ENCODE measurements at places on chromosomes 11 and 22.

GRCh38 chr11:15750535-15751308 is 605.6 kb downstream of the SOX6 start:
- DNase-seq = no peak

DNA sequence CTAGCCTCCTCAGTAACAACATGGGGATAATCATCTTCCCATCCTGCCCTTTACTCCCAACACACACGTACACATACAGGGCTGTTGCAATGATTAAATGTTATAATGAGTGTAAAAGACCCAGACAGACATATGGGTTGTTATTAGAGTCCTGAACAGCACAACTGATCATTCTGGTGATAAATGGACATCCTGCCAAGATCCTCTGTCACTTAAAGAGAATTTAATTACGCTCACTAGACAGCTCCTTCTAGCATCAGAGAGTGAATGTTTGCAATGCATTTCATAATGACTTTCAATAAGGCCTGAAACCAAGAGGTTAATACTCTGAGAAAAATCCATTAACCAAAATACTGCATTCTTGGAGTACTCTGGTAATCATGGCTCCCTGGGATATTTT is 115.8 kb downstream of the KCNC1 start:
- no peak for DNase-seq

GRCh38 chr11:125950696-125951651 is 5.1 kb downstream of the VSIG10L2 start:
- no peak for DNase-seq

GRCh38 chr11:5891216-5891800 is 1.7 kb upstream of the OR52E5 start:
- no peak for DNase-seq

DNA sequence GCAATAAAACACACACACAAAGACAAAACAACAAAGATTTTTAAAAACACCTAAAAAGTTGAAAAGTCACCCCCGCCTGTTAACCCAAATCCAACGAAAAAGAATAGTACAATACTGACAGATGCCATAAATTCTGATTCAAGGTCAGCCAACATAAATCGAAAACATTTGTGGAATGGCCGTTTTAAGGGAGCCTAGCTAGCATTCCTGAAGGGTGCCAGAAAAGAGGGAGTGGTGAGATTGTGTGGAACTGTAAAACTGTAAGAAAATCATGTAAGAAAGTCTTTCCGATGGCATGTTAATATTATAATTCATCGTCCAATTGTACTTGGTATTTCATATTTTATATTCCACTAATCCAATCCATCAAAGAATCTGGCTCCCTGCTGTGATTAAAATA is 75.1 kb downstream of the RAB38 start:
- no peak for DNase-seq

GRCh38 chr11:121654843-121655536 is 202.2 kb upstream of the SORL1-AS1 start:
- no peak for DNase-seq

DNA sequence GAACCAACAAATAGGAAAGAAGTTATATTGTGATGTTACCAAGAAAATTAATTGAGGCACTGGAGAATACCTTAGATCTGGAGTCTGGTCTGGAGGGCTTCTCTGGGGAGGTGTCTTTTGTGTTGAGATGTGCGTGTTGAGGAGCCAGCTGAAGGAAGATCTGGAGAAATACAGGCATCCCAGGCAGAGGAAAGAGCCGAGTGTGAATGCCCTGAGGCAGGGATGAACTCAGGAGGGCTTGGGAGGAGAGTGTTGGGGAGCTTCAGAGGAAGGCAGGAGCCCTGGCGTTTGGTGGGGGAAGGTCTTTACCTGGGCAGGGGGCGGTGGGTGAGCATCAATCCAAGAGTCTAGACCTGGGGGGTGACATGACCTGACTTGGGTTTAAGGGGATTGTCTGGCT is 13.1 kb downstream of the SYNGR1 start:
- no peak for DNase-seq

DNA sequence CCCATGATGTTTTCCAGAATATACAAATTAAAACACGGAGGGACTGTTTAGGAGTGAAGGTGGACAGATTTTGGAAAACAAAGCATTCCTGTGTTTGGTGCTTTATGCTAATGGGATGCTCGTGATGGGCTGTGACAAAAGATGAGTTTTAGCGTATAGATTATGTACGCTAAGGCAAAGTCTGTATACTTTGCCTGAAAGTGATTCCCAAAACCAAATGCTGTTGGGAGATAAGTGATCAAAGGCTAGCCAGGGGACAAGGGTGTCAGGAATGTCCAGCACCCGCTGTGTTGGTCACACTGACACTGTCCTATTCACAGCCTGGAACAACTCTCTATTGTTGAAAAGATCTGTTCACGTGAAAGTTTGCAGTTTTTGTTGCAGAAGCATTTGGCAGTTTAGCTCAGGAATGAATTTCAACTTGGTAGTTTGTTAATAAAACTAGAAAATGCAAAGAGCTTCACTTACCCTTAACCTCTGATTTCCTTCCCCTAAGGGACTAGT is 1.5 kb downstream of the JAM3 start:
- DNase-seq = no peak

DNA sequence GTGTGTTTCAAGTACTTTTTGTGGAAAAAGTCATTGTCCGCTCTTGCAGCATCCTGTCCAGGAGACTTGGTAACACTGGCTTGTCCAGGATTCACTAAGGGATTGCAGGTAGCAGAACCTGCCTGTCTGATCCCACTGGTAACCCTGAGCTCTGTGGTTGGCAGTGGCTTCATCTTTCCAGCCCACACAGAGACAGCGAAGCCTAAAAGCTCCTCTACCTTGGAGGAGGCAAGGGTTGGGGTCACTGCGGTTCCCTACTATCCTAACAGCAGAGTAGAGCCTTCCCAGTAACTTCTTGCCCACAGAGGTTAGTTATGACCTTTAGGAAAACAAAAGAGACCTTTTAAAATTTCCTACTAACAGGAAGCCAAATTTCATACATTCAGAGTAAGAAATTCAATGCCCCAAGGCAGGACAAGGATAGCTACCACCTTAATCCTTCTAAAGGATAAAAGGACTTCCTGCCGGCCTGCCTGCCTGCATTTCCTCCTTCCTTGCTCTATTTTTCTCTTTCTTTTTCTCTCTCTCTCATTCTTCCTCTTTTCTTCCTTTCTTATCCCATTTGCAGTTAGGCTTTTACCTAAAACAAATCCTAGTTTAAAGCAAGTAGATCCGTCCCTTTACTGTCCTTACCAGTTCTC is 8.4 kb upstream of the RCN1 start:
- no peak for DNase-seq

GRCh38 chr22:38312261-38312800 is 4.9 kb downstream of the CSNK1E start:
- no peak for DNase-seq

DNA sequence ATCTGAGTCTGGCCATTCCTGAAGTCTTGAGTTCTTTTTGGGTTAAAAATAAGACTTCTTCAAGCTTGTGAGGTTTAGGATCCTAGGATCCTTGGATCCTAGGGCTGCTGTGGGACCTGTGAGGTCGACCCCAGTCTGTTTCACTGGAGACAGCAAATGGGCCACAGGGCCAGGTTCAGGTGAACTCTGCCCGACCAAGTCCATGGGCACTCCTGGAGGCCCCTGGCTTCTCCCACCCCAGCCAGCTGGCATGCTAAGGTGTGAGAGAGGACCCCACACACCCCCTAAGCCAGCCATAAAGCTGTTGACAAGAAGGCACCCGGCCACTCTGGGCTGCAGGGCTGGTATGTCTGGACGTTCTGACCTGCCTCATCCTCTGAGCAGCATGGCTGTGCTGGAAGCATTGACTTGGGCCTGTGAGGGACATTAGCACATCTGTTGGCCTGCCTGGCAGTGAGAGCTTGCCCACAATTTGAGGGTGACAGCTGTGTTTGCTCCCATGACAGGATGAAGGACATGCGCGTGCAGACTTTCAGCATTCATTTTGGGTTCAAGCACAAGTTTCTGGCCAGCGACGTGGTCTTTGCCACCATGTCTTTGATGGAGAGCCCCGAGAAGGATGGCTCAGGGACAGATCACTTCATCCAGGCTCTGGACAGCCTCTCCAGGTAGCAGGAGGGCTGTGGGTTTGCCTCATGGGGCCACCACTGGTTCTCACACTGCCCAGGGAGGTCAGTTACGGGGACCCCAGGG is 16.0 kb downstream of the CLDN5 start:
- no peak for DNase-seq

DNA sequence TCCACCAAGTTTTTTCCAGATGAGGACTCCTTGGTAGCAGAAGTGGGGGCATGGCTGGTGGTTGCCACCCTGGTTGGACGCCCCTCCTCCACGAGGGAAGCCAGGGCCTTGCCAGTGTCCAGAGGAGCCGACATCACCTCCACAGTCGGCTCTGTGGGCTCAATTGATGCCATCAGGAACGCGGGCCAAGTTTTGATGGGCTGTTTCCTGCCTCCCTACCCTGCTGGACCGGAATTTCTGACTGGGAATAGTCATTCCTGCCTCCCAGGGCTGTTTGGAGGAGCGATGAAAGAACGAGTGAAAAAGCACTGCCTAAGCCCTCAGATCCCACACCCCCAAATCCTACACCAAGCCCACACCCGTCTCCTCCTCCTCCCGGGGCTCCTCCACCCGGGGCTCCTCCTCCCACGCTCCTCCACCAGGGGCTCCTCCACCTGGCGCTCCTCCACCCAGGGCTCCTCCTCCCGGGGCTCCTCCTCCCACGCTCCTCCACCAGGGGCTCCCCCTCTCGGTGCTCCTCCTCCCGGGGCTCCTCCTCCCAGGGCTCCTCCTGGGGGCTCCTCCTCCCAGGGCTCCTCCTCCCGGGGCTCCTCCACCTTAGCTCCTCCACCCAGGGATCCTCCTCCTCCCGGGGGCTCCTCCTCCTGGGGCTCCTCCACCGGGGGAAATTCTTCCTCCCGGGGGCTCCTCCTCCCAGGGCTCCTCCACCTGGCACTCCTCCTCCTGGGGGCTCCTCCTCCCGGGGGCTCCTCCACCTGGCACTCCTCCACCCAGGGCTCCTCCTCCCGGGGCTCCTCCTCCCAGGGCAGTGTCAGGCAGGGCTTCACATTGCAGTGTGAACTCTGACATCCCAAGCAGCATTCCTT is 10.0 kb upstream of the PRR5 start:
- DNase-seq = no peak

DNA sequence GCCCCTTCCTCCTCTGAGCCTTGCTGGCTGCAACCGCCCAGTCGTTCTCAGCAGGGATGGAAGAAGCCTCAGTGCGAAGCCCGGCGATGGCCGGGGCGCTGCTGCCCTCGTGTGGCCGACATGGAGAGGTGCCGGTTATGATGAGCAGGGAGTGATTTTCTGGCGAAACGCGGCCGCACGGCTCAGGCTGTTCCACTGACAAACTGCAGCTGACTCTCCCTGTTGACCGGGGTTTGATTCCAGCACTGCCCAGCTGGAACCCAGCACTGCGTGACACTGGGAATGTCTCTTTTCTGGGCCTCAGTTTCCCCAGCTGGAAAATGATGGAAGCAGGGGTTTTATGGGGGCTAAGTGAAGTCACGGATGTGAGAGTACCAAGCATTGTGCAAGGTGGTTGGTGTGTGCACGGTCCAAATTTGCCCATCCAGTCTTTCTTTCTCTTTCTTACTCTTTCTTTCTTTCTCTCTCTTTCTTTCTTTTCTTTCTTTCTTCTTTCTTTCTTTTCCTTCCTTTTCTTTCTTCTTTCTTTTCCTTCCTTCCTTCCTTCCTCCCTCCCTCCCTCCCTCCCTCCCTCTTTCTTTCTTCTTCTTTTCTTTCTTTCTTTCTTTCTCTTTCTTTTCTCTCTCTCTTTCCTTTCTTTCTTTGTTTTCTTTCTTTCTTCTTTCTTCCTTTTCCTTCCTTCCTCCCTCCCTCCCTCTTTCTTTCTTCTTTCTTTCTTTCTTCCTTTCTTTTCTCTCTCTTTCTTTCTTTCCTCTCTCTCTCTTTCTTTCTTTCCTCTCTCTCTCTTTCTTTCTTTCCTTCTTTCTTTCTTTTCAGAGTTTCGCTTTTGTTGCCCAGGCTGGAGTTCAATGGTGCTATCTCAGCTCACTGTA is 25.8 kb upstream of the MPPED1 start:
- peak; percentile 78 for DNase-seq

DNA sequence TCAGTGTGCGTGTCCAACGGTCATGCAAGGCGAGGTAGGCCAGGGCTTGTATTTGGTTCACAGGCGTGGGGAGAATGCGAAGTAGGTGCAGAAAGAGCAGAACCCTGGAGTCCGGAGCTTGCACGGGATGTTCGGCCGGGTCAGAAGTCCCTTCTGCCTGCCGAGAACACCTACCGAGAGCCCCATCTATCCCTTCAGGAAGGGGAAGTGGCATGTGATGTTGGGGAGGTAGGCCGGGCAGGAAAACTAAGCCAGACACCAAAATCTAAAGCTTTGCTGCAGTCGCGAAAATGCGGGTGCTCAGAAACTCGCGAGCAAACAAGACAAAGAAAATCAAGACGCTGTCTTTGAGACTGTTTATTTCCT is 435 bp upstream of the TAF6L start:
- no peak for DNase-seq

DNA sequence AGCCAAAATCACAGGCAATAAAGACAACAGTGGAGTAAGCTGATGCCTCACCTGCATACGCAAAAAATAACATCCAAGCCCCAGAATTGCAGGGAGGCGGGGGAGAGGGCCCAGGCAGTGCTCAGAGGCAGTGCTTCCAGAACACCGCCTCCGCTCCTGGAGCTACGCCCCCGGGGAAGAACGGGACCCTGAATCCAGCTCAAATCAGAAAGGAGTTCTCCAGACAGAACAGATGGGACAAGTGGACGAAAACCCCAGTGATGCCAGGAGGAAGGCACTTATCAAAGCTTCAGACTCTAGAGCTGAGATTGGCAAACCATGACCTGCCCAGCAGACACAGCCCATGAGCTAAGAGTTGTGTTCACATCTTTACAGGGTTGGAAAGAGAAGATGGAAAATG is 683.9 kb downstream of the TBC1D22A start:
- DNase-seq = no peak

DNA sequence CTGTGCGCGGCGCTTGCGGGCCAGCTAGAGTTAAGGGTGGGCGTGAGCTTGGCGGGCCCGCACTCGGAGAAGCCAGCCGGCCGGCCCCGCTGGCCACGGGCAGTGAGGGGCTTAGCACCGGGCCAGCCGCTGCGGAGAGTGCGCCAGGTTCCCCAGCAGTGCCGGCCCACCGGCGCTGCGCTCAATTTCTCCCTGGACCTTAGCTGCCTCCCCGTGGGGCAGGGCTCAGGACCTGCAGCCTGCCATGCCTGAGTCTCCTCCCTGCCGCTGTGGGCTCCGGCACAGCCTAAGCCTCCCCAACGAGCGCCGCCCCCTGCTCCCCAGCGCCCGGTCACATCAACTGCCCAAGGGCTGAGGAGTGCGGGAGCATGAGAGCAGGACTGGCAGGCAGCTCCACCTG is 5.2 kb upstream of the PES1 start:
- DNase-seq = no peak

DNA sequence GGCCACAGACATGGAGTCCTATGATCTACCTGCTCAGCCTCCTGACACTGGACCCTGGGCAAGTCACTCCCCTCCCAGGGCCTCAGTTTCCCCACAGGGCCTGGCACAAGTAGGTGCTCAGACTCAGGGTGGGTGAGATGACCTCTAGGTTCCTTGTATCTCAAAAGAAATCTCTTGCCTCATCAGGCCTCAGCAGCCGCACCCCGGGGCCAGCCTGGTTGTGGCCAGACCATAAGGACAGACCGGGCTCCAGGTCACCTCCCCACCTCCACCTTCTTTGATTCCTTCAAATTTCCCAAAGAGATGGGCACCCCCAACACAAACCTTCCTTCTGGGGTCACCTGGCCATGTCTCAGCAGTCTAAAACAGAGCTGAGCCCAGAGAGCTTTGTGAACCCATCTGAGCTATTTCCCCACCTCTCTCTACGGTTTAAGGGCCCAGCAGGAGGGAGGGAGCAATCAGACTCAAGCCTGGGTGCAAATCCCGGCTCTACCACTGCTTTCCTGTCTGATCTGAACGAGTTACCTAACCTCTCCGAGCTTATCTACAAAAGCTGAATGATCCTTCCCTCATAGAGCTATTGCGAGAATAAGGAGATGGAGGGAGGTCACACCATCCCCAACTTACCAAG is 2.5 kb upstream of the APOL4 start:
- no peak for DNase-seq

All from CD4-positive, alpha-beta T cell treated with Interleukin-12 subunit alpha and Interleukin-12 subunit beta, for 1 hour (primary cell).